ENCODE measurements at places on chromosomes 4 and X. TPM values are rescaled to one million over a fixed set of nuclear protein-coding genes. Genes with fewer than 3 reads are reported as not detected.

MUC7 gene
- not detected for total RNA-seq

GRCh38 chr4:77765720-77766119, 53.4 kb downstream of the CNOT6L start:
- H3K27ac ChIP-seq: no peak overlapping the region
- H3K27me3 ChIP-seq: no peaks in the 10 kb centered on the region
- DNase-seq: no peak
- peaks cover 7% of the 10 kb centered on the region for H3K36me3 ChIP-seq
- H3K4me1 ChIP-seq: no peaks in the 10 kb centered on the region

- no peaks in the 10 kb centered on the region for H3K27me3 ChIP-seq
- H3K36me3 ChIP-seq: no peaks in the 10 kb centered on the region
- no peak for DNase-seq
- no peak overlapping the region for H3K4me3 ChIP-seq
- H3K4me1 ChIP-seq: peaks cover 7% of the 10 kb centered on the region
Observed at GRCh38 chrX:43551590-43551989, 104.5 kb upstream of the MAOA start.

MAGEE2 gene
- not detected for total RNA-seq

GRCh38 chr4:151227172-151227571, 49.8 kb upstream of the PRSS48 start:
- no peak for DNase-seq
- peak overlapping the region; percentile 48 for H3K4me3 ChIP-seq
- H3K27me3 ChIP-seq: no peaks in the 10 kb centered on the region
- peaks cover 10% of the 10 kb centered on the region for H3K4me1 ChIP-seq

MAGEA2B gene
- not detected for total RNA-seq

- H3K27ac ChIP-seq: no peak overlapping the region
- H3K27me3 ChIP-seq: no peaks in the 10 kb centered on the region
- DNase-seq: no peak
- H3K4me1 ChIP-seq: no peaks in the 10 kb centered on the region
- H3K4me3 ChIP-seq: no peak overlapping the region
Observed at GRCh38 chr4:122666527-122667245, 45.8 kb upstream of the IL21 start.
